ENCODE measurements at places on chromosomes 7 and 10.

- no peak for DNase-seq
Measured at GRCh38 chr7:87517136-87517815, 41.8 kb upstream of the ABCB4 start.

DNA sequence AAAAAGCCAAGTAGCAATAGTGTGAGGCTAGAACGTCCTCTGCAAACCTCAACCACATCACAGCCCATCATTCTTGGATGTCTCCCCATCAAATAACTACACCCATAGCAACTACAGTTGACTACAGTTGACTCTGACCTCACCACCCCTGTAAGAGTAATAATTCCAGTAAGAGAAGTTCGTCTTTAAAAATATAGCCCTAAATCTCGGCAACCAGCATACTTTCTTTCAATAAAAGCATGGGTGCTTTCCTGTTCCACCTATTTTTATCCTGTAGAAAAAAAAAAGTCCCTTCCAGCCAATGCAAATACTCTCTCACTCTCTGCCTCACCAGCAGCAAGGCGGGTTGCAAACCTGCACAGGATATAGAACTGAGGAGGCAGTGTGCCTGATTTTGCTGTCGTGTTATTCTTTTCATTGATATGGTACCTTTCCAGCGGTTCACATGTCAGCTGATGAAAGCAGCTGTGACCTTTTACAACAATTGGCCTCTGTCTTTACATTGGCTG, 187.5 kb upstream of the NFE2L3 start:
- DNase-seq = no peak

- no peak for DNase-seq
Measured at GRCh38 chr10:83585686-83586085, 553.6 kb upstream of the GHITM start.

DNA sequence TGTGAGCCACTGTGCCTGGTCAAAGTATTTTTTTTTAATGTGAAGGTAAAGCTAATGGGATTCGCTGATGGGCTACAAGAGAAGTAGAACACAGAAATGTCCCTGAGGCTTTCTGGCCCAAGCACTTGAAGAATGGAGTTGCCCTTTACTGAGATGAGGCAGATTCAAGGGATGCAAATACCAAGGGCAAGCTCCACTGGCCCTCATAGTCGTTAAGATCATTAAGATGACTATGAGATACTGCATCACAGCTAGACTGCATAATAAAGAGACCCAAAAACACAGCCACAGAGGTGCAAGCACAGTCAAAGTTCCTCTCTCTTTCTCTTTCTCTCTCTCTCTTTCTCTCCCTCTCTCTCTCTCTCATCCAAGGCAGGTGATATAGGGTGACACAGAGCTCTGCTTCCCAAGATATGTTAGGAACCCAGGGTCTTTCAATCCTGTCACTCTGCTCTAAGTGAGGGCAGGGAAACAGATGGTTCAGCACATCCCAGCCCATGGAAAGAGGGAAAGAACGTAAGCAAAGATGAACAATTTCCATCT, 117.4 kb downstream of the SFMBT2 start:
- DNase-seq = no peak

- no peak for DNase-seq
Measured at GRCh38 chr7:78777829-78778228, 675.6 kb downstream of the MAGI2 start.

- no peak for DNase-seq
Measured at GRCh38 chr10:79069325-79070080, 737 bp downstream of the ZMIZ1 start.

DNA sequence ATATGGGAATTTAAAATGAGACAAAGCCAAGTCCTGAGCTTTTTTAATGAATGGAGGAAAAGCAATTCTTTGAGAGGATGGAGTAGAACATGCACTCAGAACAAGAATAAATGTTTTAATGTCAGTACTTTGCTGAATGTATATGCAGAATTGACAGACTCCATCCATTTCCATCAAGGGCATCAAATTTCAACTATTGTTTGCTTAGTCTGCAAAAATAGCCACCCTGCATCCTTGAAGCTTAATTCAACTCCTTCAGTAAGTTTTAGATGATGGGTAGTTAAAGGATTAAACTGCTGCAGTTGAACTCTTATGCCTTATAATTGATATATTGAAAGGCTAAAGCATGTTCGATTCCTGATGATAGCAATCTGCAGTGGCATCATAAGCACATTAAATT, 99.7 kb upstream of the IFRD1 start:
- DNase-seq = no peak

DNA sequence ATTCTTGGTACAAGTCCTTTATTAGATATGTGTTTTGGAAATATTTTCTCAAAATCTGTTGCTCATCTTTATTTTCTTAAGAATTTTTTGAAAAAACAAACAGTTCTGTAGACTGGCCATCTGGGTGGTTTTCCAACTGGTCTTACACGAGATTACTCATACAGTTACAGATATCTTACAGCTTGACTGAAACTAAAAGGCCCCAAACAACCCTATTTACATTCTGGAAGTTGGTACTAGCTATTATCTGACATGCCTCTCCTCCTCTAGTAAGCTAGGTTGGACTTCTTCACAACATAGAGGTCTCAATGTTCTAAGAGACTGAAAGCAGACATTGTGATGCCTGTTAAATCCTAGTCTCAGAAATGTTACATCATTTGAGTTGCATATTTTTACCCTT, 52.0 kb downstream of the ZNF22 start:
- DNase-seq = no peak

- no peak for DNase-seq
Measured at GRCh38 chr7:98617051-98617959, at the start of gene NPTX2. Gene NPTX2 (plus strand): TSS chr7:98617285. CDS start chr7:98617462, 177 bp downstream.

DNA sequence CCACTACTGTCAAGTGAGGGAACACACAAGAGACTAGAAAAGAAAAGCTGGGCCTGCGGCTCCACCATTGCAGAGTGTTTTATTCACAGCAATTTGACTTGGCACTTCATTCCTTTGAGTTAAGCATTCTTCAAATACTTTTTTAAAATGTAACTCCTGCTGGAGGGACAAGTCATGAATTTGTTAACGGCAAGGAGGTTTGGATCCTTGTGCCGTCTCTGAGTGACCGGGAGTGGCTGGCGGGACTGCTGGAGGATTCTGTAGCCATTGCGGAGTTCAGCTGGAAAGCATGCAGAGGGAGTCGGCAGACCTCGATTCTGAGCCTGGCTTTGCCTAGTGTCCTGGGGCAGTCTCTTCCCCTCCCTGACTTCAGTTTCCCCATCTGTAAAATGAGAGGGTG, 9.8 kb downstream of the HSPA12A start:
- DNase-seq = no peak

DNA sequence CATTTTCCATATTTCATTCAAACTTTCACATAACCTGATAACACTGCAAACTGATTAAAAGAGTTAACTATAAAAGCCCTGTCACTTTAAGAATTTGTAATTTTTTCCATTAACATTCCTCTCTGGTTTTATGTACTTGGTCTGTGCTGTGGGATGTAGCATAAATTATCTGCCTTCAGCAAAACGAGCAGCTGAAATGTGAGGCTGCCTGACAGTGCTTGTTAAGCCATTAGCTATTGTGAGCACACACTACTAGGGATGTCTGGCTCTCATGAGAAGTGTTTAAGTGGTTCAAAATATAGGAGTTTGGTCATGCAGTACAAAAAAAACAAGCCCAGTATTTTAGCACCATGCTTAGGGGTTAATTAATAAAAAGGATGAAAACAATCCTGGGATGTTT, 63.0 kb downstream of the HOXA1 start:
- no peak for DNase-seq

DNA sequence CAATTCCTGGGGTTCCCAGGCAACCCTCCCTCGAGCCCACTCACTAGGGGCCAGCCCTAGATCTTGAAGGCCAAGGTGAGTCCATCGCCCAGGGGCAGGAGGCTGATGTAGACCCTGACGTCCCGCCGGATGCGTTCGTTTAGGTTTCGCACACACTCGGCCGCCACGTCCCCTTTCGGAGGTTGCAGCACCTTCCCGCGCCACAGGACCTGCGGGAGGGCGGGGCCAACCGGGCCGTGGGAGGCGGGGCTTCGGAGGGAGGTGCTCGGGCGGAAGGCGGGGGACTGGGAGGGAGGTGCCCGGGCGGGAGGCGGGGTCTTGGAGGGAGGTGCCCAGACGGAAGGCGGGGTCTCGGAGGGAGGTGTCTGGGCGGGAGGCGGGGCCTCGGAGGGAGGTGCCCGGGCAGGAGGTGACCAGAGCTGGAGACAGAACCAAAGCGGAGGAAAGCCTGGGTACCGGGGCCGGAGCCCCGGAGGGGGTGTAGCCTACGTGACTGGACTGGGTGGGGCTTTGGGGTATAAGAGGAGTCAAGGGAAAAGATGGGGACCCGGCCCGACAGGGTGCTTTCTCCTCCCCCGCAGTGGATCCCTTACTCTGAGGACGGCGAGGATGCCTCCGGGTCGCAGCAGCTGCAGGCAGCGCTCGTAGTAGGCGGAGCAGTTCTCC, 1.6 kb downstream of the COMTD1 start:
- DNase-seq = peak; percentile 97

- no peak for DNase-seq
Measured at GRCh38 chr10:90420637-90421318, 437.1 kb downstream of the HTR7 start.

- no peak for DNase-seq
Measured at GRCh38 chr7:23598296-23598695, 1.1 kb downstream of the CCDC126 start.

GRCh38 chr7:19899529-19899928, 126.1 kb upstream of the TMEM196 start:
- DNase-seq = no peak

- no peak for DNase-seq
Measured at GRCh38 chr10:9877978-9878377, 1139.7 kb upstream of the CELF2 start.

DNA sequence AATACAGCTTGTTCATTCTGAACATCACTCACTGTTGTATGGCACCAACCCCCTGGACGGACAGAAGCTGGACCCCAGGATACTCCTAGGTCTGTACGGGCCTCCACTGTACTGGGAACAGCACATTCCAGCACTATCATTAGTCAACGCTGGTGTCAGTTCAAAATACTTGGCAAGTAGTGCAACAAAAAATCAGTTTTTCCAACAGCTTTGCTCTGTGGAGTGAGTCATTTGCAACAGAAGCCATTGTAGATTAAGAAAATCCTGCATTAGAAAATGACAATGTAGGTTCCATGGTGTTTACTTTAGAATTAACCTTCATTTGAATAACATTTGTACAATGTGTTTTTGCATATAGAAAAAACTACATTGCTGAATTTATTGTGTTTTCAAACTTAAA, 266.6 kb downstream of the HDAC9 start:
- no peak for DNase-seq

GRCh38 chr10:87054373-87055295, 34.5 kb downstream of the FAM25A start:
- DNase-seq = no peak

GRCh38 chr10:33886299-33886698, 551.8 kb upstream of the NRP1 start:
- no peak for DNase-seq

DNA sequence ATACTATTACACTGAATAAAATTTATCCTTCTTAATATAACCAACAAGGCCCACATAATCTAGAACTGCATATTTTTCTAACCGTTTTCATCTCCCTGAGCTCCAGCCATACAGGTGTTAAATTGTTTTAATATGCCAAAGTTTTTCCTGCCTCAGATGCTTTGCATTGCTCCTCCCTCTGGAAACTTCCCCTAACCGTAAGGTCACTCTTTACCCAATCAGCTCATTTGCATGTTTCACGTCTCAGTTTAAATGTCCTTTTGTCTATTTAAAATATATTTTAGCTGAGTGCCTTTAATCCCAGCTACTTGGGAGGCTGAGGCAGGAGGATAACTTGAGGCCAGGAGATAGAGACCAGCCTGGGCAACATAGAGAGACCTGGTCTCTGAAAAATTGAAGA, 228.5 kb downstream of the ADK start:
- DNase-seq = no peak

GRCh38 chr7:101402081-101402779, 39.6 kb downstream of the COL26A1 start:
- no peak for DNase-seq

GRCh38 chr7:5420881-5421713, 2.5 kb downstream of the TNRC18 start:
- no peak for DNase-seq

GRCh38 chr10:26621889-26622711, 75.4 kb upstream of the PDSS1 start:
- no peak for DNase-seq

GRCh38 chr7:142459551-142459963, 201.7 kb upstream of the PRSS58 start:
- no peak for DNase-seq

- DNase-seq = no peak
Measured at GRCh38 chr7:22387583-22387982, 30.6 kb upstream of the RAPGEF5 start.

DNA sequence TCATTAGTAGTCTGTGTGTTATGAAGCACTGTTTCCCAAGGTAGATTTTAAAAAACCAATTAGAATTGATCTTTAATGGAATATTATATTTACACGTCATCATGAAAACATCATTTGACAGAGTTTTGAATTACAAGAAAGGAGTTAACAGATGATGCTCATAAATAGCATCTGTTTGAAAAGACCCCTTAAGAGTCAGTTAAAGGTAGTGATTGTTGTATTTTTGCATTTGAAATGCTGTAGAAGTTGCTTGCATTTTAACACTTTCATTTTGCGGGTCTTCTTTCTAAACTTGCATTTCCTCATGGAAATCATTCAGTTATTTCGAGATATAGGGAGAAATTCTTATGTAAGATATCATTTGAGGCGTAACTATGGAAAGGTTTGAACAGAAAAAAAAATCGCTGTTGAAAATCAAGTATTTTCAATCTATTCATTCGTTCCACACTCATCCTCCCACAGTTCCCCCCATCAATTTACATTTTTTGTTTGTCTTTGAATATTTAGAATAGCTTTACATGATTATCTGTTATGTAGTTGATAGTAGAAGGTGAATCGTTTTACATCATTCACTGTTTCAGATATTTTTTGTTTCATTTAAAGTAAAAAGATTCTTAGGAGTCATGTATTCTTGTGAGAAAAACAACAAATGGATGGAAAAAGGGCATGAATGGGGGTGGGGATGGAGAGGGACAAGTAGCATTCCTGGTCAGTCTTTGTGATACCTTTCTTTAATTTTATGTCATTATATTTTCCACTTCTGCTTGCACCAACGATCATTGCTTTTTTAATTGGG, 3.0 kb upstream of the SKIDA1 start:
- no peak for DNase-seq

DNA sequence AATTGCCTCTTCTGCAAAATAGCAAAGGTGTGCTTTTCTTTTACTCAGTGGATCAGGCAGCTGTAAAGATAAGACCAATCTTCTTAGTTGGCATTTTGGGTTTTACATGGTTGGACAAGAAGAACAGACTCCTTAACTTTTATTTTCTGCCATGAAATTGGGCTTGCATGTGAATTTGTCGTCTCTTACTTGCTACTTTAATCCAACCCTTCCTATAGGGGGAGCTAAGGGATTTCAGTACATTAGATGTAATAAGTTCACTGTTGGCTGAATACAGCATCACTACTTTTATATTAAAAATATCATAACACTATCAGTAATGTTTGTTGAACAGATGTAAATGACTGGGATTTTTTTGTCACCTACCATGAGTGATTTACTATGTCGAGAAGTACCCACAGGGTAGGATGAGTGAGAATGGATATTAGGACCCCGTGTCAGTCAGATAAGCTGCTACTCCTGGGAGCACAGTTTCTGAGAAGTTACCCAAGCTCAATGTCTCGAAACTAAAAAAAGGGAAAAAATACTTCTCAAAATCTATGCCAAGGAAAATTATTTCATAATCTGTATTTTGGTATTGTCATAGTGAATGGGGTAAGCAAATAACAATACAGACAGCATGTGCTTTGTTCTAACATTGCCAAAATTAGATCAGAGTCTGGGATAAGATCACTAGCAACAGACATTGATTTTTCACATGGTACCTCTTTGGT, 127.4 kb upstream of the AGR3 start:
- no peak for DNase-seq

GRCh38 chr7:157016352-157017041, 6.0 kb upstream of the MNX1 start:
- no peak for DNase-seq

All from effector CD8-positive, alpha-beta T cell (primary cell).